ENCODE measurements at places on chromosomes 5 and 9. TPM values are rescaled to one million over a fixed set of nuclear protein-coding genes. Genes with fewer than 3 reads are reported as not detected.

The SHOC1 gene
- total RNA-seq = not detected

- peak; percentile 46 for DNase-seq
- H3K27ac ChIP-seq = no peak overlapping the region
- H3K4me1 ChIP-seq = no peaks in the 10 kb centered on the region
- H3K36me3 ChIP-seq = no peaks in the 10 kb centered on the region
- no peak overlapping the region for H3K4me3 ChIP-seq
Measured at GRCh38 chr9:131799177-131799823, 59.4 kb upstream of the RAPGEF1 start.

DNA sequence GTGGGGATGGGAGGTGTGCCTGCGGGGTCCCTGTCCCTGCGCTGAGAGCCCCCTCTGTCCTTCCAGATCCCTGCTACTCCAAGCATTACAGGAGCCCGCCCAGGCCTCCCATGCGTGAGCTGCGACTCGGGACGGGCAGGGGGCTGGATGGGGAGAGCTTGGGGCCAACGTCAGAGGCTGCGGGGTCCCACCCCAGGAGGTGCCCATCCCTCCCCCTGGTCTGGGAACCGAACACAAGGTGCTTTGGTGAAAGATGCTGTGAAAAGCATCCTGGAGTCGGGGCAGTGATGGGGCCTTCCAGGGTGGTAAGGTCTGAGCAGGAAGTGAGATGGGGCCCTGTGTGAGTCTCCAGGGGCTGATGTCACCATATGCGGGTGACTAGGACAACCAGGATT lies 2.7 kb downstream of the LCN9 start:
- H3K36me3 ChIP-seq = no peaks in the 10 kb centered on the region
- H3K4me1 ChIP-seq = no peaks in the 10 kb centered on the region
- peaks cover 5% of the 10 kb centered on the region for H3K27me3 ChIP-seq
- H3K4me3 ChIP-seq = no peak overlapping the region
- DNase-seq = no peak
- no peak overlapping the region for H3K27ac ChIP-seq

The CCNJL gene
- 29.8 TPM for total RNA-seq

The OTULINL gene
- total RNA-seq = 6.2 TPM

The STPG3 gene
- total RNA-seq = not detected

The TRIP13 gene
- 0.41 TPM for total RNA-seq

DNA sequence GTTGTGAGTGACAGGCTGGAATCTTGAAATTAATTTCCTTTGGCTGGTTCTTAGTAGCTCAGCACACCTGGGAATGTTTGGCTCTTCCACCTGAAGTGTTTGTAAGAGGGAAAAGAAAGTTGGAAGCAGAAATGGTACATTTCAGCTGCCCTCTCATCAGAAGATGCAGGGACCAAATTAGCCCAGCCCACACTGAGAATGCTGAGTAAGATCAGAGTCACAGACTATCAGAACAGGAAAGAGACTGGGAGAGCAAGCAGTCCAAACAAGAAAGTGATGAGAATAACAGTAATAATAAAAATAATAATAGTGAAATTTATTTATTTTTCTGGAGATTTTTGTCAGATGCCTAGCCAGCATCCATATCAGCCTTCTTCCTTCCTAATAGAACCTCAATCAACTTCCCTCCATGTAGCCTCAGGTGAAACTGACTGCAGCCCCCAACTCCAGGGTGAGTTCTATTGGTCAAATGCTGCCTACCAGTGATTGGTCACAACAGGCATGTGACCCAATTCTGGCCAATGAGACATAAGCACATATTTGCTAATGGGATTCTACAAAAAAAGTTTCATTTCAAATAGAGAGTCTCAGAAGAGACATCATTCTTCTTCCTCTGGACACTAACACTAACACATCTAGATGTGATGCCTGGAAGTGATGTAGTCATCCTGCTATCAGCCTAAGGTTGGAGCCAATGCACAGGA lies 31.2 kb upstream of the ADRA1B start:
- no peaks in the 10 kb centered on the region for H3K4me1 ChIP-seq
- no peak overlapping the region for H3K27ac ChIP-seq
- H3K27me3 ChIP-seq = no peaks in the 10 kb centered on the region

The PCDHB4 gene
- 0.80 TPM for total RNA-seq
